ENCODE measurements at places on chromosomes 2 and 18. TPM values are rescaled to one million over a fixed set of nuclear protein-coding genes. Genes with fewer than 3 reads are reported as not detected.

The CTDSP1 gene
- 68.2 TPM for polyA plus RNA-seq

The DLX1 gene
- polyA plus RNA-seq: 2.2 TPM

The GAL3ST2 gene
- polyA plus RNA-seq: not detected

The POTEF gene
- not detected for polyA plus RNA-seq

The IL36RN gene
- not detected for polyA plus RNA-seq

The RAX gene
- polyA plus RNA-seq: not detected

All from IMR-90 (cell line).